ENCODE measurements at places on chromosomes 7 and 10.
A peak's percentile ranks its signal among the peaks of the same experiment; 100 is the strongest.

GRCh38 chr10:1137499-1138163 lies 81.4 kb downstream of the WDR37 start:
- peaks cover 28% of the 10 kb centered on the region for H3K4me1 ChIP-seq
- H3K36me3 ChIP-seq, result peaks cover 14% of the 10 kb centered on the region
- no peak overlapping the region for H3K4me3 ChIP-seq
- no peak for DNase-seq
- peaks cover 6% of the 10 kb centered on the region for H3K27me3 ChIP-seq

DNA sequence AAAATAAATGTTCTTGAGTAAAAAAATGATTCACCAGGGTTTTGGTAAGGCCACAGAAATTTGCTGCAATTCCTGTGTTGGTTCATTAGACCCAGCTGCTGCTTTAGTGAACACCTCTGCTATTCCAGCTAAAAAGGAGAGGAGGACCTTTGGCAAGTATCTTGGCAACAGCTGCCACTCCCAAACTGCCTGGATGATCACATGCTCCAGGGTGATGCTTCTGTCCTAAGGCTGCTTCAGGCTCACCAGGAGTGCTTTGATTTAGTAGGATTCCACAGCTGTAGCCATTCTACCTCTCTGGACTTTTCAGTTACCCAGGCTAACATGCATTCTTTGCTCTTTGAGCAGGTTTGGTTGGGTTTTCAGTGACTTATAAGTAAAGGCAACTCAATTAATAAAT lies 82.6 kb upstream of the NPVF start:
- no peak overlapping the region for H3K4me3 ChIP-seq
- no peaks in the 10 kb centered on the region for H3K4me1 ChIP-seq
- no peak overlapping the region for H3K27ac ChIP-seq

GRCh38 chr10:31867646-31868045 lies 61.0 kb downstream of the ARHGAP12 start:
- H3K4me1 ChIP-seq, result peaks cover 48% of the 10 kb centered on the region
- DNase-seq, result no peak

DNA sequence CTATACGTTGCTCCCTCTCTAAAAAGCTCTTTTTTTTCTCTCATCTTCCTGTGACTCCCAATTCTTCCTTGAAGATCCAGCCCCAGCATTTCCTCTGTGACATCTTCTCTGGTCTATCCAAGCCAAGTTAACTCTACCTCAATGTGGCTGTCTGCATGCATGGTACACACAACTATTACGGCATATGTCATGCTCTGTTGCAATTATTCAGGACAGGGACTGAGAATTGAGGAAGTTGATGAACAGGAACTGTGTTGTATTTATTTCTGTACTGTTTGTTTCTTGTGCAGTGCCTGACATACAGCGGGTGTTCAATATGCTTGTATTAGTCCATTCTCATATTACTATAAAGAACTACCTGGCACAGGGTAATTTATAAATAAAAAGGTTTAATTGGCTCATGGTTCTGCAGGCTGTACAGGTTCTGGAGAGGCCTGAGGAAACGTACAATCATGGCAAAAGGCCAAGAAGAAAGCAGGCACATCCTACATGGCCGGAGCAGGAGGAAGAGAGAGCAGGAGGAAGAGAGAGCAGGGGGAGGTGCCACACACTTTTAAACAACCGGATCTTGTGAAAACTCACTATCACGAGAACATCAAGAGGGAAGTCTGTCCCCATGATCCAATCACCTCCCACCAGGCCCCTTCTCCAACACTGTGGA lies 6.3 kb downstream of the TRPV5 start:
- no peaks in the 10 kb centered on the region for H3K36me3 ChIP-seq
- DNase-seq, result no peak
- no peak overlapping the region for H3K27ac ChIP-seq
- no peak overlapping the region for H3K4me3 ChIP-seq
- H3K4me1 ChIP-seq, result no peaks in the 10 kb centered on the region

DNA sequence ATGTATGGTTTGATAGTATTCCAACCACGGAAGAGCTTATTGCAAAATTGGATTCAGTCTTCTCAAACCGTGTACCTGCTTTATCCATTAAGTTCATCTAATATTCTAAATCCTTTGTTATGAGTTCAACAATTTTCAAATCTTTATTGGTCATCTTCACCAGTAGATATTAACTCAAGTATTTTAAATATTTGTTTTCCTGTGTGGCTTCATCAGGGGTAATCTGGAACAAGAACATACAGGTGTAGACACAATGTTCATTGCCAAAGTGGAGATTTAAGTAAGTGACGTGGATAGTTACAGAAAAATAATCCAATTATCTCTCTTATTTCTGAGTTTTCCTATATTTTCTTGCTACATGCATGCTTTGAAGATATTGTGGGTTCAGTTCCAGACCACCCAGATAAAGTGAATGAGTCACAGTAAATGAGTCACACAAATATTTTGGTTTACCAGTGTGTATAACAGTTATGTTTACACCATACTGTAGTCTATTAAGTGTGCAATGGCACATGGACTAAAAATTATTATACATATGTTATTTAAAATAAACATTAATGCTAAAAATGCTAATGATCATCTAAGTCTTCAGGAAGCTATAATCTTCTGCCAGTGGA lies 429.0 kb upstream of the POT1 start:
- no peak for DNase-seq
- H3K36me3 ChIP-seq, result no peaks in the 10 kb centered on the region
- no peak overlapping the region for H3K4me3 ChIP-seq
- no peak overlapping the region for H3K27ac ChIP-seq
- no peaks in the 10 kb centered on the region for H3K27me3 ChIP-seq
- no peaks in the 10 kb centered on the region for H3K4me1 ChIP-seq

- no peaks in the 10 kb centered on the region for H3K27me3 ChIP-seq
- H3K36me3 ChIP-seq, result peaks cover 4% of the 10 kb centered on the region
- no peak for DNase-seq
- no peak overlapping the region for H3K27ac ChIP-seq
- H3K4me1 ChIP-seq, result no peaks in the 10 kb centered on the region
Measured at GRCh38 chr7:68861171-68861570, 737.1 kb upstream of the AUTS2 start.

DNA sequence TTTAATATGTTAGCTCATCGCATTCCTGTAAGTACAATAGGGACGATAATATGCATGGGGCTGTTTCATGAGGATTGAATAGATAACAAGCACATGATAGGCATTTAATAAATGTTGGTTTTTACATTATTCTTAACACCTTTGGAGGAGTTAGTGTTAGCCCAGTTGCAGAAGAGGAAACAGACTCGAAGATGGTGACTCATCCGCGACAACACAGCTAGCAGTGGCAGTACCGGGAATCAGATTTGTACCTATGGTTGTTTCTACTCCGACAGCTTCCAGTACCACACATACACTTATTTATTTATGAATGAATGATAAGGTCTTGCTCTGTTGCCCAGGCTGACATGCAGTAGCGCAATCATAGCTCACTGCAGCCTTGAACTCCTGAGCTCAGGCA lies 2.9 kb downstream of the LRMDA start:
- no peak overlapping the region for H3K4me3 ChIP-seq
- peaks cover 7% of the 10 kb centered on the region for H3K27me3 ChIP-seq
- peaks cover 11% of the 10 kb centered on the region for H3K4me1 ChIP-seq
- no peak overlapping the region for H3K27ac ChIP-seq
- H3K36me3 ChIP-seq, result no peaks in the 10 kb centered on the region

DNA sequence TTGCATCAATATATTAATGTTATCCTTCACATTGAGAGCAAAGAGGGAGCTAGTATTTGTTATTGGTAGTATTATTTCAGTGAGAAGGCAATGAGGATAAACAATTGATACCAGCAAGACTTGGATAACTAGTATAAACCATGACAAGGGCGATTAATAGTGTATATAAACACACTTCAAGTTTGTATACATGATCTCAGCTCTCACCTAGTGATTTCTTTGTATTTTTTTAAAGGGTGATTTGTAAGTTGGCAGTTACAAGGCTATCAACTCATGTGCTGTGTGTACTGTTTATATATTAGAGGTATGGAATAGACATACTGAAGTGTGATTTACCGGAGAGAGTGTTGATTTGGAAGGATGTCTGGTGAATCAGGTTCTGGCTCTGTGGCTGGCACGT lies 88.0 kb downstream of the SNX10 start:
- H3K4me3 ChIP-seq, result no peak overlapping the region
- no peak overlapping the region for H3K27ac ChIP-seq
- H3K4me1 ChIP-seq, result peaks cover 15% of the 10 kb centered on the region
- no peaks in the 10 kb centered on the region for H3K36me3 ChIP-seq

DNA sequence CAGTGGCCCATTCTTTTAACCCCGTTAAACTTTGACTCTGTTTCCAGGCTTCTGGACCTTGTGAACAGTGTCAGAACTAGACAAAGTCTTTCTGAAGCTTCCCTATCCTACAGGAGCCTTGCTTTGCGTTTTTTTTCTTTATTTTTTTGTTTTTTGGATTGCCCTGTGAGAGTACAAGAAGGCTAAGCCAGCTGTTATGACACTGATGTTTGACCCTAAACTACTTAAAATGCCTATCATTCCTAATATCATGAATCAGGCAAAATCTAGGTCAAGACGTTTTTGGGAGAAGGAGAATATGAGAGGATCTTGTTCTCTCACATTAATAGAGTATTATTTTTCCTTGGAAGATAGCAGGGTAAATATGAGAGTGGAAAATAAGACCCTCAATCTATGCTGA lies 79.8 kb downstream of the EPDR1 start:
- no peak overlapping the region for H3K27ac ChIP-seq
- H3K27me3 ChIP-seq, result peaks cover 6% of the 10 kb centered on the region
- DNase-seq, result no peak
- H3K36me3 ChIP-seq, result peaks cover 7% of the 10 kb centered on the region

DNA sequence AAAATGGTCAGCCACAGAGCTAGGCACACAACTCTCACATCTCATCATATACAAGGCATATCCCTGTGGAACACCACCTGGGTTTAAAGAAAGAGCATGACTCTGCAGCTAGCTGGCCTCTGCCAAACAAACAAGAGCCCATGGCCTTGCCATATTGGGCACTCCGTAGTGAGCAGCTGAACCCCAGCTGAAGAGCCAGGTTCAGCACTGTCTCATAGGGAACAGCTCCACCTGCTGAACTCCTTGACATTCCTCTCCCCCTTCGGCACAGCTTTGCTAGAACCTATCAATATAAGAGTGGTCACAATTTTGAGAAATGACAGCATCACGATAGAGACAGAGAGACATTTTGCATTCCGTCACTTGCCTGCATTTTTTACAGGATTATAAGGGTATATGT lies 20.0 kb downstream of the SORCS1 start:
- no peak for DNase-seq
- no peak overlapping the region for H3K27ac ChIP-seq
- H3K4me3 ChIP-seq, result no peak overlapping the region
- no peaks in the 10 kb centered on the region for H3K36me3 ChIP-seq
- peaks cover 2% of the 10 kb centered on the region for H3K27me3 ChIP-seq

DNA sequence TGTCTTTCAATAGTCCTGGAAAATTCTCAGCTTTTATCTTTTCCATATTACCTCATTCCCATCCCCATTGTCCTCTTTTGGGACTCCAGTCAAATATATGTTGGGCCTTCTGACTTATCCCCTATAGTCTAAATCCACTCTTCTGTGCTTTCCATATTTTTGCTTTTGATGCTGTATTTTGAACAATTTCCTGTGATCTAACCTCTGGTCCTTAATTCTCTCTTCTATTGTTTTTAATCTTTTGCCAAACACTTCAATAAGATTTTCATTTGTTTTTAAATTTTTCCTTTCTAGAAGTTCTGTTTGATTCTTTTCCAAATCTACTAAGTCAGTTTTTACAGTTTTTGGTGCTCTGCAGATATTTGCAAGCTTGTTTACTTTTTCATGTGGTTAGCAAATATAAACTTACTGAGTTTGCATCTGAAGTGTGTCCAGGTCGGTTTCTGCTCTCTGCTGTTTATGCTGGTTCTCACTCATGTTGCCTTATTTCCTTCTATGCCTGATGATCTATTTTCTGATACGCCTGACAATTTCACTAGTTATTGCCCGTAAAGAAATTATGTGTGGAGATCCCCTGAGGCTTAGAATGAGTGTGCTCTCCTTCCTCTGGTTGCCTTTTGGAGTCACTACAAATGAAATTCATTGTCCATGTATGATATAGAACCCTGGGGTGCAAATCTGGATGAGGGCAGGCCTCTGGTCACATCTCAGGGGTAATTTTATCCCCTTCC lies 110.4 kb downstream of the RBM20 start:
- DNase-seq, result no peak
- no peak overlapping the region for H3K27ac ChIP-seq
- H3K4me1 ChIP-seq, result no peaks in the 10 kb centered on the region
- no peak overlapping the region for H3K4me3 ChIP-seq
- peaks cover 4% of the 10 kb centered on the region for H3K27me3 ChIP-seq
- no peaks in the 10 kb centered on the region for H3K36me3 ChIP-seq

- H3K36me3 ChIP-seq, result no peaks in the 10 kb centered on the region
- H3K27me3 ChIP-seq, result no peaks in the 10 kb centered on the region
- no peak overlapping the region for H3K4me3 ChIP-seq
- H3K4me1 ChIP-seq, result peaks cover 89% of the 10 kb centered on the region
- peak overlapping the region; percentile 52 for H3K27ac ChIP-seq
Measured at GRCh38 chr7:28169230-28169629, 11.4 kb downstream of the JAZF1 start.

- DNase-seq, result no peak
- peaks cover 12% of the 10 kb centered on the region for H3K27me3 ChIP-seq
- peaks cover 7% of the 10 kb centered on the region for H3K36me3 ChIP-seq
- no peak overlapping the region for H3K4me3 ChIP-seq
- H3K4me1 ChIP-seq, result peaks cover 15% of the 10 kb centered on the region
- no peak overlapping the region for H3K27ac ChIP-seq
Measured at GRCh38 chr10:100972115-100972903, 3.0 kb downstream of the SEMA4G start.

- no peaks in the 10 kb centered on the region for H3K36me3 ChIP-seq
- no peaks in the 10 kb centered on the region for H3K4me1 ChIP-seq
- no peak overlapping the region for H3K27ac ChIP-seq
- peaks cover under 1% of the 10 kb centered on the region for H3K27me3 ChIP-seq
- H3K4me3 ChIP-seq, result no peak overlapping the region
Measured at GRCh38 chr7:141161550-141162535, 88.0 kb downstream of the TMEM178B start.

- no peaks in the 10 kb centered on the region for H3K36me3 ChIP-seq
- H3K27me3 ChIP-seq, result no peaks in the 10 kb centered on the region
- no peak for DNase-seq
- no peak overlapping the region for H3K27ac ChIP-seq
- no peaks in the 10 kb centered on the region for H3K4me1 ChIP-seq
Measured at GRCh38 chr7:157987906-157988305, 599.7 kb downstream of the PTPRN2 start.

DNA sequence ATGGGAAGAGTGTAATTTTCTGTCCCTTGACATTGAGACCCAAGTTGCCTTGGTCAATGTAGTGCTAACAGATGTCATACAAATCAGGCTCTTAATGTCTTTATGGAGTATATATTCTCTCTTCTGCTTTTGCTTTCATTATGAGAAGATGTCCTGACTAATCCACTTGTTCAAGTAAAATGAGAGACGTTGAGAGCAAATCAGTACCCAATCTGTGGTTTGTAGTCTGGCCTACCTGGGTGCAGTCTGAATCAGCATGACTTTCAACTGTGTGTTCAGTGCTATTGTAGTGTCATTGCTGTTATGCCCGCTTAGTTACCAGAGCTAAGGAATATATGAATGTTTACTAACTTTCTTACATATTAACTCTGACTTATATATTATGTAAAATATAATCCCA lies 612.4 kb downstream of the ANKRD7 start:
- no peak overlapping the region for H3K27ac ChIP-seq
- no peaks in the 10 kb centered on the region for H3K4me1 ChIP-seq
- DNase-seq, result no peak
- no peaks in the 10 kb centered on the region for H3K36me3 ChIP-seq

GRCh38 chr7:104482362-104483037 lies 154.1 kb downstream of the LHFPL3 start:
- H3K36me3 ChIP-seq, result no peaks in the 10 kb centered on the region
- DNase-seq, result no peak
- no peak overlapping the region for H3K4me3 ChIP-seq
- H3K4me1 ChIP-seq, result no peaks in the 10 kb centered on the region

Data from immature natural killer cell (primary cell).